ENCODE measurements at places on chromosomes 3 and 15.

DNA sequence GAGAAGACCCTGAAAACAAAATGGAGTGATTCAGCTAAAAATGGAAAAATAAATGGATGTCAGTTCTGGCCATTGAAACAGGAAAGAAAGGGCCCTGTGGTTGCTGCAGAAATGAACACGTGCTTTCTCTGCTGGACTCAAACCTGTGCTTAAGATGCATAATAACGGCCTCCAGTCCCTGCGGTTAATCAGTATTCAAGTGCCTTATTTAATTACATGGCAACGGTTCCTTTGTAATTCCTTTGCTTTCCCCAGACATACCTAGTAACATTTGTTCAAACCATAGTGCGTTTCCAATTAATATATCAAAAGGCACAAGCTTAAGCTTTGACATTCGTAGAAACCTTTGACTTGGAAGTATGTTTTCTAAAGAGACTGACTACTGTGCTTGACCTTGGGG is 428.3 kb downstream of the GABRG3 start:
- DNase-seq = no peak

- no peak for DNase-seq
Observed at GRCh38 chr15:39934397-39935071, 619 bp downstream of the EIF2AK4 start.

DNA sequence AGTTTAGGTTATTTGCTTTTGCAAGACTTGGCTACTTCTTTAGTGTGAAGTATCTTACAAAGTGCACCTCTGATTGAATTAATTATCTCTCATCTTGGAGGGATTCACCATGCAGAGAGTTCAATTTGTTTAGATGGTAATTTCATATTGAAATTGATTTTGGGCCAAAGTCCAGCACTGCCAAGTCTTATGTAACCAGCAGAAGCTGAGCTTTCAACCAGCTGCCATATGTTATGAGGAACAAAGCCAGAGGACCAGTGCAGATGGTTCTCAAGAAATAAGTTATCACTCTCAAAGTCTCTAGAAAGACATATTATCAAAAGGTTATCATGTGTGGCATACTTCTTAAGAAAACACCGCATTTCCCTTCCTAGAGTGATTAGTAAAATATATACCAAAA is 29.0 kb downstream of the ABHD6 start:
- DNase-seq = no peak

GRCh38 chr3:197417441-197417840 is 119.0 kb upstream of the DLG1 start:
- no peak for DNase-seq

GRCh38 chr3:185825639-185826481 is 1.0 kb upstream of the IGF2BP2 start:
- DNase-seq = peak; percentile 33

GRCh38 chr3:46127503-46127902 is 80.6 kb downstream of the CCR1 start:
- DNase-seq = no peak

DNA sequence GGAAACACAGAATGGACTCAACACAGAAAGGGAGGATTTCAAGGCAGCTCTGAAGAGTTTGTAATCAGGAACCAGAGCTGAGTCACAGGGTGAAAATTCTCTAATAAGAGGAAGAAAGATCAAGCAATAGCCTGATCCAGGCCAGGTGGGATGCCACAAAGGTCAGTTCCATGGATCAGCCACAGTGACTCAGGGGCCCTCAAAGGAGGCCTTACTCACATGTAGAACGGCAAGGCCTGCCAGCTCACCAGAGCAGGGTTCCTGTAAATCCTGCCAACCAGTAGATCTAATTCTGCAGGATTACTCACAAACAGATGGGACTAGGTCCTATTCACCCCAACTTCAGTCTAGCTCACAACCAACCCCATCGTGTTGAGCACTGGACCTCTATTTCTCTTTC is 78.3 kb upstream of the PPP2R3A start:
- no peak for DNase-seq

GRCh38 chr15:67892559-67893377 is 52.9 kb upstream of the RNU6-1 start:
- DNase-seq = no peak

GRCh38 chr15:65833501-65834205 is 35.6 kb upstream of the RAB11A start:
- no peak for DNase-seq

- DNase-seq = no peak
Observed at GRCh38 chr15:67547836-67548235, 5.3 kb downstream of the MAP2K5 start.

GRCh38 chr3:64321747-64322146 is 96.5 kb upstream of the PRICKLE2 start:
- DNase-seq = no peak

- DNase-seq = no peak
Observed at GRCh38 chr3:115922681-115923347, 299.5 kb downstream of the GAP43 start.

DNA sequence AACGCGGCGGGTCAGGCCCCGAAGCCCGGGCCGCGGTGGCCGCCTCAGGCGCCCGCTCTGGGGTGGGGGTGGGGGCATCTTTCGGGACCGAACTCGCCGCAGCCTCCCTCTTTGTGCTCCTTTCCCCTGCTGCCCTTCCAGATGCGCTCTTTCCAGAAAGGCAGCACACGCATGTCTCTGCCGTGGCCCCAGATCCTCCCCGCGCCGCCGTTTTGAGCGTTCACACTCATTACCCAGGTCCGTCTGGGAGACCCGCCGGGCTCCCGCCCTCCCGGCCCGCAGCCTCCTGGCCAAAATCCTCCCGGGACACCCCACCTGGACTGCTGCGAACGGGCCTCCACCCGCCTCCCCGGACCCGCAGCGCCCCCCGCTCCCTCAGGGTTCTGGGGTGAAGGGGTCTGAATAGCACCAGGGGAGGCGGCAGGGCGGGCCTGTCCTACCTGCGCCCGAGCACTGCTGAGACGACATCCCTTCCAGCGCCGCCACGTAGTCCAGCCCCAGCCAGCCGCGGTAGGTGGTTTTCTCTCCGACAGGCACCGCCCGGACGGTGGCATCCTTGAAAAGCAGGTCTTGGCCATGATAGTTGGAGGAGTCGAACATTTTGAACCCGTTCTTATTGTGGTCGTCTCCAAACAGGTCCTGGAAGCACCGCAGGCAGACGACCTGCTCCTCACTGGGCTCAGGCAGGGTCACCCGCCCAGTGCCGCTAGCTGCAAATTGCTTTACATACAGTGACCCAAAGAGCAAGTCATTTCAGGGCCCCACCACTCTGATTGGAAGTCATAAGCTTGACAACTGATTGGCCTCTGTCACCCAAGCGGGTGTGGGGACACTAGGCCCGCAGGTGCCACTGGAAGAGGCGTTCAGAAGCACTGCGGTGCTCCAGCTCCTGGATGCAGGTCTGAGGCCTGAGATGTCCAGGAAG is 25.9 kb downstream of the MELTF start:
- DNase-seq = peak; percentile 14

DNA sequence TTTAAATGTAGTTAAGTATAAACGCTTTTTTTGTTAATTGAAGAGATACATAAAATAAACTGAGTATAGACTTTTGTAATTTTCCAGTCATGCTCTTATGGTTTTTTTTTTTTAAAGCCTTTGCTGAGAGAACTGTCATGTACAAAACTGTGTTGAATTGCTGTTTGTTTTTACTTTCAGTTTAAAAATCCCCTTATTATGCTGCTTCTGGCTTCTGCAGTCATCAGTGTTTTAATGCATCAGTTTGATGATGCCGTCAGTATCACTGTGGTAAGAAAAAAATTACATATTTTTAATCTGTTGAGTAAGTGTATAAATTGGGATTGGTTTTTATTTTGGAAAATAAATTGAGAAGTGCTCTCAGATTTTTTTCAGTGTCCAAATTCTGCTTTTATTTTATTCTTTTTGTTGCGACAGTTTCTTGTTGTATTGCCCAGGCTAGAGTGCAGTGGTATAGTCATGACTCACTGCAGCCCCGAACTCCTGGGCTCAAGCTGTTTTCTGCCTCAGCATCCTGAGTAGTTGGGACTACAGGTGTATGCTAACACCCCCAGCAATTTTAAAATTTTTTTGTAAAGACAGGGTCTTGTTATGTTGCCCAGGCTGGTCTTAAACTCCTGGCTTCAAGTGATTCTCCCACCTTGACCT is 40.7 kb downstream of the ATP2C1 start:
- DNase-seq = no peak

DNA sequence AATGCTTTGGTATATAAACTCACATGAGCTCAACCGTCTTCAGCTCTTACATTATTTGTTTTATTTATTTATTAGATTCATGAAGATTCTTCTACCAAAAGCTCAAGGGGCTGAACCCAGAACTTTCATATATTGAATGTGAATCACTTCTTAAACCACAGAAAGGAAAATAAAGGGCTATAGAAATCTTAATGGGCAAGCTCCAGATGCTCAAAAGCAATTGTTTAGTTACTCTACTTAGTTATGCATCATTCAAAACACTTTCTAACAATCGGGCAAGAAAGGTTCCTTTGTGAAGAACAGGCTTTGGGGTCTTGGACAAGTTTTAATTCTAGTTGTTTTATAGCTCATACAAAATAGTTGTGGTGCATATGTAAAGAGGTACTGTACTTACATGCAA is 380.2 kb downstream of the TIGIT start:
- no peak for DNase-seq

- no peak for DNase-seq
Observed at GRCh38 chr3:195197765-195198425, 73.1 kb downstream of the XXYLT1 start.

DNA sequence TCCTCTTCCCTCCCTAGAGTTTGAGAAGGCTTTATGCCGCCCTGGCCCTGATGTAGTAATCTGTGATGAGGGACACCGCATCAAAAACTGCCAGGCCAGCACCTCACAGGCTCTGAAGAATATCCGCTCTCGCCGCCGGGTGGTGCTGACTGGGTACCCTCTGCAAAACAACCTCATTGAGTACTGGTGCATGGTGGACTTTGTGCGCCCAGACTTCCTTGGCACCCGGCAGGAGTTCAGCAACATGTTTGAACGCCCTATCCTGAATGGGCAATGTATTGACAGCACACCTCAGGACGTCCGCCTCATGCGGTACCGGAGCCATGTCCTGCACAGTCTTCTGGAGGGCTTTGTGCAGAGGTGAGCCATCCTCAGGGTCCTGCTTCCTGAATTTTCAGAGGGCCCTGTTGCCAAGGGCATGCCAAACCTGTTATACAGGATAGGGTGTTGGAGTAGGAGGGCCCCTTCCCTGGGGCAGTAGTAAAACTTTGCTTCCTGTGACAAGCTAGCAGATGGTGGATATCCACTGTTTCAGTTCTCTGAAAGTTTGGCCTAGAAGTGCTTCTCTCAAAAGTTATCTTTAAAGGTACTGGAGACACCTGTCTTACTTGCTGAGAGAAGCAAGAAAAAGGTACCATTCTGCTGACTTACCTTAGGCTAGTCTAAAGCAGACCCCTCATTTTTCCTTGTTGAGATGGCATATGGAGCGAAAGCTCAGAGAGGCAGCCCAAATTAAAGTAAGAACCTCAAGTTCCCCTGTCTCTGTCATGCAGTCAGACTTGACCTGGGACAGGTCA is 33.7 kb upstream of the TEX264 start:
- no peak for DNase-seq

DNA sequence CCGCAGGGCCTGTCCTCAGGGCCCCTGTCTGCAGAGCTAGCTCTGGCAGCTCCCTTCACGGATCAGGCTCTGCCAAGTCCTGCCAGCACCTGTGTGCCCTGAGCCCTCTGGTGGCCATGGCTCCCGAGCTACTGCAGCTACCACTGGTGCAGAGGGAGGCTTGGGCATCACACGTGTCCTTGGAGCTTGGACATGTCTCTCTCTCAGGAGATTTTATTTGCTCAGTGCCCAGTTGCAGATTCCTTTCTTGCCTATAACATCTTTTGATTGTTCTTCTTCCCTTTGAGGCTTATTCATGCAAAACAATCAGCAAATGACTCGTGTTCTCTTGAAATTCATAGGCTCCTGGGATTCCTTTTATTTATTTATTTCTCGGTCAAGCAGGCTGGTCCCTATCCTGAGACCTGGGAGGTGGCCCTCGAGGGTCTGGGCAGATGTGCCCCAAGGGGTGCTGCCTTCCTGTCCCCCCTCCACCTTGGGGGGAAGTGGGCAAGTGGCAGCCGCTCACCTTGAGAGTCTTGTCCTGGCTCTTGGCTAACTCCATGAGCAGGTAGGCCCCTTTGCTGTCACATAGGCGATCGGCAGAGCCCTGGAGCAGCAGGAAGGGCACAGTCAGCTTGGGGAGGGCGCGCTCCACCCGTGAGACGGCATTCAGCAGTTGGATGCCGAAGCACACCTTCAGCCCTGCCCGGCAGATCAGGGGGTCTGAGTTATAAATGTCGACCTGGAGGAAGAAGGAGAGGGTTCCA is 21.9 kb downstream of the ABTB1 start:
- peak; percentile 28 for DNase-seq

GRCh38 chr15:78943692-78944091 is 1.2 kb downstream of the CTSH start:
- DNase-seq = no peak

- DNase-seq = no peak
Observed at GRCh38 chr3:177811835-177812234, 614.6 kb upstream of the TBL1XR1 start.

GRCh38 chr3:146640955-146641867 is 36.1 kb upstream of the PLSCR5 start:
- DNase-seq = no peak

DNA sequence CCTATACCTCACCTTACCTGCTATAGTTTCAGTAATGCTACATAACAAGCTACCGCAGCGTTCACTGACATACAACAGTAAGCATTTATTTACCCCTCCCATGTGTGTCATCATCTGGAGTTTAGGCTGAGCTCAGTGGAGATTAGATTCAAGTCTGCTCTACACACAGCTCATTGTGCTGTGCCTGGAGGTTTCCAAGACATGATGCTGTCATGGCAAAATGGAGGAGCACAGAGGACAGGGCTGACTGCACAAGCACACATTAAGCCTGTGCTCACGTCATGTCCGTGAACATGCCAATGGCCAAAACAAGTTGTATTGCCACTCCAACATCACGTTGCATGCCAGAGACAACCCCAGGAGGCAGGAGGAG is 333.8 kb upstream of the TRIM42 start:
- no peak for DNase-seq

DNA sequence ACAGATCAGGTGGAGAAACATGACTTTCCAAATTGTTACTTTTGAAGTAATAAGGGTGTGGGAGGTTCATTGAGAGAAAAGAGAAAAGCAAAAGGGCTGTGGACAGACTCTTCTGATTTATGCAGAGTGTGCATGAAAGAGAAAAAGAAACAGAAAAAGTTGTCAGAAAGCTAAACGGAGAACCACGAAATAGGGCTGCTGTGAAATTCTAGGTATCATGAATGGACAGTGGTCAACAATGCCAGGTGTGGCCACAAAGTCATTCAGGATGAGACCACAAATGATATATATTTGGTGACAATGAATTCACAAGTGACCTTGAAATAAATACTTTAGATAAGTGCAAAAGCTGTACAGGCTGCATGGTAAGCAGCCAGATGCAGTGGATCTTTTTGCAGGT is 170.1 kb downstream of the IL5RA start:
- no peak for DNase-seq

DNA sequence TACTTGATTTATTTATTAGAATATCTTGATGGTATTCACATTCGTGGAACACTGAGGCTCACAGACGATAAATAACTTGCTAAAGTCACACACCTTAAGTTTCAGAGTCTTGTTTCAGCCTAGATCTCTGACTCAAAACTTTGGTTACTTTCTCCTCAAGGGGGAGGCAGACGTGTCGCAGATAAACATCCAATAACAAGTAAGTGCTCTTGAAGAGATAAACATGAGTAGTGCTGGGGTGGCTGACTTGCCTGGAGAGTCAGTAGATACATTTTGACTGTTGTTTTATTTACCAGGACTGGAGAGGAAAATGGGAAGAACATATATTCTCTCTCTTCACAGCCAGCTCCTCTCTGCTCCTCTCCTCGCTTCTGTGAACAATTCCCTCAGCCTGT is 31.3 kb downstream of the FBXO45 start:
- no peak for DNase-seq
